ENCODE measurements at places on chromosomes 3 and 15.
A peak's percentile ranks its signal among the peaks of the same experiment; 100 is the strongest.

DNA sequence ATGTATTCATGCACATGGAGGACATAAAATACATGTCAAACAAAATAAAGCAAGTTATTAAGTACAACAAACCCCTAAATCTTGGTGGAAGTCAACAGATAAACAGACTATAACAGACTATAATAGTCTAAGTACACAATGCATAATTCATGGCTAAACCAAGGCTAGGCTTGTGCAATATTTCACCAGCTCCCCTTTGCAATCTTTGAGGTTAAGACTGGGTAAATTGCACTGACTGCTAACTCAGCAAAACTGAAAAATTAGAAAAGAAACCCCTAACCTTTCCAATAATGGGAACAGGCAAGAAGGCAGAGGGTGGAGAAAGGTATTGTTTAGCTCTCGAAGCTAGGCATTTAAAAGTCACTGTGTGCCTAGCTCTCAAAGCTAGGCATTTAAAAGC lies 304.9 kb upstream of the WNT5A start:
- no peak for DNase-seq

DNA sequence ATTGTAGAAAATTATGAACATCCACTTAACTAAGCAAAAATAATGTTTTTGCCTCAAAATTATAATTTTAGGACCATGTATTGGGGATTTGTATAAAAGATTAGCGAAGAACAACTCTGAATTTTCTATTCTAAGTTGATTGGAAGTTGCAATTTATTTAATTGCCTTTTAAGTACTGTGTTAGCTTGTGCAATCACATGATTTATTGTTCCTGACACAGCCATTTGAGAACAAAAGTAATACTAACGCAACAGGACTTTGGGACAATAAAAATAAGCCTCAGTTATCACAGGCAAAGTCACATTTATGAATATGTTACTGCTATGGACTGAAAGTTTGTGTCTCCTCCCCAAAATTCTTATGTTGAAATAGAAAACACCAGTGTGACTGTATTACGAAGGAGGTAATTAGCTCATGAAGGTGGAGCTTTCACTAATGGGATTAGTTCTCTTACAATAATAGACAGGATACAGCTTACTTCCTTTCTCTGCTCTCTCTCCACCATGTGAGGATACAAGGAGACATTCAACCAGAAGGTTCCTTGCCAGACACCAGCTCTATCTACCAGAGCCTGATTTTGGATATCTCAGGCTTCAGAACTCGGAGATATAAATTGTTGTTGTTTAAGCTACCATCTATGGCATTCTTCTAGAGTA lies 745.9 kb downstream of the ZBBX start:
- no peak for DNase-seq

DNA sequence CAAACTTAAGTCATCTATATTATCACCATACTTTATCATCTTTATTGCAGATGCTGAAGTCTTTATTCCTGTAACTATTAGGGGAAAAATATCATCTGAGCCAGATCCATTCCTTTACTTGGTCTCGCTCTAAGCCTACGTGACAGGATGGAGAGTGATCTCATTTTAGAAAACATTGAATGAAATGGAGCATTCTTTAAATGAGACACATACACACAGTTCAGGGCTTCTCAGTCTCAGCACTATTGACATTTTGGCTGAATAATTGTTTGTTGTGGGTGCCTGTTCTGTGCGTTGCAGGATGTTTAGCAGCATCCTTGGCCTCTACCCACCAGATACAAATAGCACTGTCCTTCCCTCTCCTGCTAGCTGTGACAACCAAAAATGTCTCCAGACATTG lies 36.2 kb upstream of the PROK2 start:
- DNase-seq: no peak

DNA sequence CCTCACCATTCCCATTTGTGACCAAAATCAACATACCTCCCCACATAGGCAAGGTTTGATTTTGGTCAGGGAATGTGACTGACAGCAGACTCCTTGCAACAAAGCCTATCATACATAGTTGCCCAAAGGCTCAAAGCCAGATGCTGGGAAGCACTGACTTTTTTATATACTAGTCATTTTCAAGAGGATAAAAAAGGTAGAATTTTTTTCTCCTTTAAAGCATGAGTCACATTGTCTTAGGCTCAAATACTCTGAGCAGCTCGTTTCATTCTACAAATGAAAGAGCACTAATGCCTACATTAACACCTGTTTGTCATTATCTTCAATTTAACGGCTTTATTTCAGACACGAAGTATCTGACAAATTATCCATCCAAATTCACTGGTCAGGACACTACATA lies 36.2 kb downstream of the ICE2 start:
- no peak for DNase-seq

DNA sequence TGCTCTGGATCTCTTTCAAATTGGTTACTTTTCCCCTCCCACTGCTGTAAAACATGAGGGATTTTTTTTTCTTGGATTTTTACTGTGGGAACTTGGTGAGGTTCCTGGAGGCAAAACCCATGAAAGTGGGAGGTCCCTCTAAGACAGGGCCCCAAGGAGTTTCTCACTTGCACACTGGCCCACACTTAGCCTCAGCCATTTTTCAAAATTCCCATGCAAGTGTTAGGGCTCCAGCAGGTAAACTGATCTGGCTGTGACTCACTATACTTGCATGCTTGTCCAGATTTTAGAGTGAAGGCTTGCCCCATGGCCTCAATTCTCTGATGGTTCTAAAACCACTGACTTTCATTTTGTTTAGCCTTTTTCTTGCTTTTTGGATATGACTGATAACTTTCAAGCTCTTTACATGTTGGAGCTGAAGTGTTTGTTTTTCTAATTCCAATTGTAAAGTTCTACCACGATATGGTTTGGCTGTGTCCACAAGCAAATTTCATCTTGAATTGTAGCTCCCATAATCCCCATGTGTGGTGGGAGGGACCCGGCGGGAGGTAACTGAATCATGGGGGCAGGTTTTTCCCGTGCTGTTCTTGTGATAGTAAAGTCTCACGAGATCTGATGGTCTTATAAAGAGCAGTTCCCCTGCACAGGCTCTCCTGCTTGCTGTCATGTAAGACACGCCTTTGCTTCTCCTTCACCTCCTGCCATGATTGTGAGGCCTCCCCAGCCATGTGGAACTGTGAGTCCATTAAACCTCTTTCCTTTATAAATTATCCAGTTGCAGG lies 37.7 kb downstream of the MCCC1 start:
- peak; percentile 15 for DNase-seq

- no peak for DNase-seq
Measured at GRCh38 chr3:162517110-162517509, 1020.5 kb downstream of the OTOL1 start.

- DNase-seq: no peak
Measured at GRCh38 chr3:77707281-77707680, 667.4 kb downstream of the ROBO2 start.

DNA sequence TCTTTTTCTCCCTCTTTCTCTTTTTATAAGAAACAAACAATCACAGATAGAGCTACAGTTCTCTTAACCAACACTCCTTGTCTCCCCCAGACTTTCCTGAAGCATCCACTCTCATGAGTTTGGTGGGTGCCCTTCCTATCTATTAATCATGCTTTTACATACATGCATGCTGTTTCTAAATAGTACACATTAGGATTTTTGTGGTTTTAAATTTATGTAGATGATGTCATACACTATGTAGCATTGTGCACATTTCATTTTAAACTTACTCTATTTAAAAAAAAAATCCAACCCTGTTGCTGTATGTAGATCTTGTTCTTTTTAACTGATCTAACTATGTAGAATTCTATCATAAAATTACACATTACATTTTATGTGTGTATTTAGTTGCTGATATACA lies 104.3 kb upstream of the MRPS22 start:
- no peak for DNase-seq

DNA sequence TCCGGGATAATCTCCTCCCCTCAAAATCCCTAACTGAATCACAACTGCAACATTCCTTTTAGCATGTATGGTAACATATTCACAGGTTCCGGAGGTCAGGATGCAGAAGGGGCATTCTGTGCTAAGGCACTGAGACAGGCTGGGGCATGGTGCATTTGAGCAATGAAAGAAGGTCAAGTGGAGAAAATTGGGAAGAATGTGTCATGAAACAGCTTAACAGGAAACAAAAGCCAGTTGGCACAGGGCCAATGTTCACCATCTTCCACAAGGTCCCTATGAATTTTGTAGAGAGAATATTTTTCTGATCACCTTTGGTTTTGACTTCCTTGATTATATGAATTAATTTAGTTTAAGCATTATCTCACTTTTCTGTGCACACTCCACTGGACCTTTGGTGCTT lies 587.7 kb upstream of the NR2F2 start:
- no peak for DNase-seq

GRCh38 chr3:78804251-78805037 lies 963.4 kb downstream of the ROBO1 start:
- peak; percentile 62 for DNase-seq

DNA sequence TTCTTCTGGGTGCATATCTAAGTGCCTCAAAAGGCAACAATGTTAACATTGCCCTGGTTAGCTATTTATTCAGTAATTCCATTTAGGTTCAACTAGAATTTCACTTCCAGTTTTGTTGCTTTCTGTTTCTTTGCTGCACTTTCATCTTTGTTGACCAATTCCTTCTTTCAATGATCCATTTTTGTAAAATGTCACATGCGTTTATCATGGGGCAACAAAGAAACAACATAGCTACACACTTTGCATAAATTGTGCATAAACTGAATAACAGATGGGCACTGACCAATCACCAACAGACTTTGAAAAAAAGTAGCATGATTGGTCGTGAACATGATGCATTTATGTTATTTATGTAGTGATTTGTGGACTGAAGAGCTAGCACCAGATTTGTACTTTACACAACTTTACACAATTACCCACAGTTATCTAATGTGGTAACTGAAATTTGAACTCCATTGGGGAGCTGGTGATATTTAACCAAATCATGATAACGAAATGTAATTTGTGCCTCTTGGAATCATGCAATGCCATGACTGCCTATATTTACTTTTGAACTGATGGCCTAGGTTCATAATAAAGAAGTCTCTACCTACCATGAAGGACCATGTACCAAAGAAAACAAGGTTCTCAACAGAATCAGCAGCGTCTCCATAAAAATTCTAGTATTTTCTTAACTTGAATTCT lies 7.1 kb upstream of the CPOX start:
- no peak for DNase-seq

- no peak for DNase-seq
Measured at GRCh38 chr15:90294601-90295269, 29.3 kb downstream of the NGRN start.

GRCh38 chr3:166433060-166433459 lies 595.8 kb upstream of the BCHE start:
- DNase-seq: no peak

- no peak for DNase-seq
Measured at GRCh38 chr3:169813278-169813677, 574 bp upstream of the LRRC34 start.

DNA sequence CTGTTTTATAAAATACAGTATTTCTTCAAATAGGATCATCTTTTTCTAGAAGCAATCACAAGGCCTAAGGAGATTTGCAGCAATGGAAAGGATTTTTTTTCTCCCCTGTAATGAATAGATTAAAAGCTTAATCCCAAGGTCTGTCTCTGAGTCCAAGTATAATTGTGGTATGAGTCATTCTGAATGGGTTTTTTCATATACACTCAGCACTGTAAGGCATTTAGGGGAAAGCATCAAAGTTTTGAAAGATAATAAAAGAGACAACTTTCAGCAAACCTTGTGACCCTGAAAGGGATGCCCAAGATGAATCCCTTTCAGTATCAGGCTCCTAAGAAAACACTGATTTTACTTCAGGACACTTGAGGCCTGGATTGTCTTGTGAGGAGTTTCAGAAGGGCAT lies 23.3 kb upstream of the LARS2 start:
- DNase-seq: no peak

GRCh38 chr3:107592073-107592472 lies 69.3 kb downstream of the BBX start:
- DNase-seq: no peak

GRCh38 chr15:58916962-58917361 lies 16.5 kb downstream of the SLTM start:
- no peak for DNase-seq

- no peak for DNase-seq
Measured at GRCh38 chr15:99414755-99415731, 150.7 kb upstream of the MEF2A start.

DNA sequence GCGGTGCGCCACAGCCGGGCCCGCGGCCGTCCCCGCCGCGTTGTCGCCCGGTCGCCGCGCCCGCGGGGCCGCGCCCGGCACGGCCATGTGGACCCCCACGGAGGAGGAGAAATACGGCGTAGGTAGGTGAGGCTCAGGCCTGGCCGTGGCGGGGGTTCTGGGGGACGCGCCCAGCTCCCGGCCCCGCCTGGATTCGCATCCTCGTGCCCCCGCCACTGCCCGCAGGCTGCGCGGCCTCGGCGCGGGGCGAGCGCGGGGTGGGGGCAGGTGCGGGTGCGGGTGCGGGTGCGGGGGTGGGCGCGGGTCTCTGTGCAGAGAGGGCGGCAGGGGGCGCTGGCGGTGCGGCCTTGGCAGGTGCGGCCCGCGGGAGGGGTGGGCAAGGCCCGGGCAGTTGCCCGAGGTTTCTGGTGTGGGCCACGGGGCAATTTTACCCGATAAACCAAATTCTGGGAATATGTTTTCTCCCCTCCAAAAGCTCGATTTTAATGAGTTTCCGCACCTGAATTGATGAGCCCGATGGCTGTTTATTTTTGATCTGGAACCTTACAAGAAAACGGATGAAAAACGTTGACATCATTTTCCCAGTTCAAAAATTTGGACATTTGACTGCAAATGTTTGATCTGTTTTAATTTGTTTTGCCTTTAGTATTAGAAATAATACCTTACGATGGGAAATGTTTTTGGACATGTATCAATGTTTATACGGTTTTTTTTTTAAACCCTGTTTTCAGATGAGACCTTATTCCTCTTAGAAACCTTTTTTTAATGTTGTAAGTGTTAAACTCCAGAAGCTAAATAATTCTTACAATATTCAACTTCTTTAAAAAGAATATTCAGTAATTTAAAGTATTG lies 678 bp downstream of the DOCK3 start:
- DNase-seq: no peak

DNA sequence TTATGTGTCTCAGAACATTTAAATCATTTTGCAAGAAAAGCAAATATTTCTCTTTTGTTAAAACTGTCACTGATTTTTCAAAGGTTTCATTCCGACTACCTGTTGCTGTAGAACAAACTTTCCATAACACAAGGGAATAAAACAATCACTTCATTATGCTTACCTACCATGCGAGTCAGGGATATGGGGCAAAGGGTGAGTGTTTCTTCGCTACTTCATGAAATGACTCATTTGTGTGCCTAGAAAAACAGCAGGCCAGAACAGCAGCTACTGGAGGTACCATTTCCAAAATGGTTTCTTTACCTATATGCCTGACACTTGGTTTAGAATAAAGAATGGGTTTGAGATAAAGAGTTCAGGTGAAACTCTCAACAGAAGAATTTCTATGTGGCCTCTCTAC lies 712.5 kb downstream of the PLOD2 start:
- no peak for DNase-seq

DNA sequence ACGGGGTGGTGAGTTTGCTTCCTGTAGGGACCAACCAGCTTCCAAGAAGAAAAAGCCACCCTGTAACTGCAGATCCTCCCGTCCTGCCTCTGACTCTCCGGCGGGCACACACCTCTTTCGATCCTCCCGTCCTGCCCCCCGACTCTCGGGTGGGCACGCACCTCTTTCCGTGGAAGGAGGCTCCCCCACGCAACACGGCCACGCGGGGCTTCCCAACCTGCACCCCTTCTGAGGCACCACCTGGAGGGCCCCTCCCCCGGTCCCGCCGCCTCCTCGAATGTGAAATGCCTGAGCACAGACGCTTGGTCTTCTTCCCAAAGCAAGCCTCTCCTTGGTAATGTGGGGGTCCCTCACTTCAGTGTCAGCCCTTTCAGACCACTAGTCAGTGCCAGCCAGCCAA lies 7.3 kb downstream of the ADAMTS17 start:
- DNase-seq: no peak

Measured in AG09319 (cell line).